ENCODE measurements at places on chromosomes 7 and 10.

- DNase-seq: no peak
Observed at GRCh38 chr7:96837593-96837992, 127.9 kb upstream of the SEM1 start.

GRCh38 chr10:26222563-26222962 is 6.0 kb downstream of the GAD2 start:
- DNase-seq: no peak

GRCh38 chr7:7176406-7177043 is 5.8 kb upstream of the C1GALT1 start:
- no peak for DNase-seq

GRCh38 chr10:113518415-113518814 is 34.4 kb upstream of the HABP2 start:
- no peak for DNase-seq
